Ovary (tissue), 10 donors: ENCODE measurements at places on chromosomes 16 and 17. TPM values are rescaled to one million over a fixed set of nuclear protein-coding genes. Genes with fewer than 3 reads are reported as not detected.

C16orf92 gene
- not detected for total RNA-seq

MT4 gene
- not detected for total RNA-seq

OTOP3 gene
- total RNA-seq = not detected

KRT40 gene
- not detected for total RNA-seq

GAS2L2 gene
- total RNA-seq = 0.62 TPM

TSNAXIP1 gene
- total RNA-seq = 2.5 TPM

CORO1A gene
- total RNA-seq = 14.1 TPM

PIK3R6 gene
- 0.23 TPM for total RNA-seq

CACNG5 gene
- not detected for total RNA-seq

CDH1 gene
- 10.7 TPM for total RNA-seq

TAC4 gene
- not detected for total RNA-seq

INCA1 gene
- 1.6 TPM for total RNA-seq

TPSB2 gene
- 1.4 TPM for total RNA-seq

HOXB4 gene
- total RNA-seq = 3.0 TPM

KRT20 gene
- 4.2 TPM for total RNA-seq

CLEC18C gene
- total RNA-seq = 0.25 TPM

SLC38A8 gene
- 0.62 TPM for total RNA-seq

FA2H gene
- total RNA-seq = not detected

FN3K gene
- total RNA-seq = 93.2 TPM

CEP131 gene
- 10.5 TPM for total RNA-seq

HS3ST3A1 gene
- 10.7 TPM for total RNA-seq

GP1BA gene
- total RNA-seq = not detected

LAT gene
- total RNA-seq = 2.6 TPM

BICDL2 gene
- not detected for total RNA-seq

QPRT gene
- 43.1 TPM for total RNA-seq

KRTAP4-1 gene
- total RNA-seq = not detected

IGF2BP1 gene
- total RNA-seq = not detected

GLTPD2 gene
- not detected for total RNA-seq

DPEP2 gene
- total RNA-seq = 0.99 TPM

KIF2B gene
- not detected for total RNA-seq

CCDC78 gene
- total RNA-seq = 4.6 TPM

JUP gene
- 30.3 TPM for total RNA-seq

PABPN1L gene
- total RNA-seq = not detected

CD19 gene
- total RNA-seq = 0.71 TPM

TPSAB1 gene
- not detected for total RNA-seq

SEPTIN1 gene
- total RNA-seq = 1.5 TPM

TLCD2 gene
- 5.6 TPM for total RNA-seq

UBE2G1 gene
- total RNA-seq = 35.4 TPM

C1QTNF8 gene
- total RNA-seq = 0.80 TPM

HASPIN gene
- total RNA-seq = 0.35 TPM

TBC1D3B gene
- 4.4 TPM for total RNA-seq

ASGR2 gene
- 0.60 TPM for total RNA-seq

KAT7 gene
- total RNA-seq = 76.6 TPM

NPTX1 gene
- total RNA-seq = 0.55 TPM

IGSF6 gene
- total RNA-seq = 1.6 TPM

OTOA gene
- total RNA-seq = not detected

ST6GALNAC1 gene
- total RNA-seq = 10.5 TPM

CA7 gene
- not detected for total RNA-seq

PPY gene
- not detected for total RNA-seq

TGFB1I1 gene
- total RNA-seq = 175 TPM

GFAP gene
- total RNA-seq = not detected

KRT27 gene
- not detected for total RNA-seq

CKLF gene
- 22.3 TPM for total RNA-seq

ZG16B gene
- total RNA-seq = 0.36 TPM

KCNJ16 gene
- 0.12 TPM for total RNA-seq

ABCC12 gene
- total RNA-seq = not detected
